Calu3 (cell line): ENCODE measurements at places on chromosomes 13 and 19. TPM values are rescaled to one million over a fixed set of nuclear protein-coding genes. Genes with fewer than 3 reads are reported as not detected.

GRCh38 chr19:39223703-39224279, 19.7 kb upstream of the SYCN start:
- H3K36me3 ChIP-seq, result no peaks in the 10 kb centered on the region
- peaks cover 70% of the 10 kb centered on the region for H3K27me3 ChIP-seq
- H3K4me1 ChIP-seq, result no peaks in the 10 kb centered on the region
- H3K4me3 ChIP-seq, result no peak overlapping the region
- DNase-seq, result peak; percentile 38
- H3K27ac ChIP-seq, result no peak overlapping the region

DNA sequence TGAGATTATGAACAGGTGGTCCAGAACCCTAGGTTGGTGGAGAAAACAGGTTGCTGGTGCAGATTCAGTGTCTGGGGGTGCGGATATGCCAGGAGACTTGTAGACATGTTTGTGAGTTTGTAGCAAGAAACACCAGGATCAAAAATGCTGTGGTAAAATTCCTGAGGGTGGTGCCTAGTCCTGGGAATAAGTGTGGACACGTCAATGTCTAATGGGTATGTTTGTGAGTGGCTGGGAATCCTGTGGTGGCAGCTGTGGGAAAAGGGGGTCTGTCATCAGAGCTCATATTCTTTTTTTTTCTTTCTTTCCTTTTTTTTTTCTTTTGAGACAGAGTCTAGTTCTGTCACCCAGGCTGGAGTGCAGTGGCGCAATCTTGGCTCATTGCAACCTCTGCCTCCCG, 7.2 kb downstream of the ZNF708 start:
- peaks cover 7% of the 10 kb centered on the region for H3K36me3 ChIP-seq
- H3K27ac ChIP-seq, result no peak overlapping the region
- no peaks in the 10 kb centered on the region for H3K4me1 ChIP-seq
- no peak overlapping the region for H3K4me3 ChIP-seq
- DNase-seq, result no peak
- no peaks in the 10 kb centered on the region for H3K27me3 ChIP-seq

GRCh38 chr13:31334547-31334946, 134.8 kb downstream of the B3GLCT start:
- H3K36me3 ChIP-seq, result no peaks in the 10 kb centered on the region
- H3K27me3 ChIP-seq, result no peaks in the 10 kb centered on the region
- DNase-seq, result no peak
- H3K4me3 ChIP-seq, result no peak overlapping the region
- no peak overlapping the region for H3K27ac ChIP-seq
- no peaks in the 10 kb centered on the region for H3K4me1 ChIP-seq

DNA sequence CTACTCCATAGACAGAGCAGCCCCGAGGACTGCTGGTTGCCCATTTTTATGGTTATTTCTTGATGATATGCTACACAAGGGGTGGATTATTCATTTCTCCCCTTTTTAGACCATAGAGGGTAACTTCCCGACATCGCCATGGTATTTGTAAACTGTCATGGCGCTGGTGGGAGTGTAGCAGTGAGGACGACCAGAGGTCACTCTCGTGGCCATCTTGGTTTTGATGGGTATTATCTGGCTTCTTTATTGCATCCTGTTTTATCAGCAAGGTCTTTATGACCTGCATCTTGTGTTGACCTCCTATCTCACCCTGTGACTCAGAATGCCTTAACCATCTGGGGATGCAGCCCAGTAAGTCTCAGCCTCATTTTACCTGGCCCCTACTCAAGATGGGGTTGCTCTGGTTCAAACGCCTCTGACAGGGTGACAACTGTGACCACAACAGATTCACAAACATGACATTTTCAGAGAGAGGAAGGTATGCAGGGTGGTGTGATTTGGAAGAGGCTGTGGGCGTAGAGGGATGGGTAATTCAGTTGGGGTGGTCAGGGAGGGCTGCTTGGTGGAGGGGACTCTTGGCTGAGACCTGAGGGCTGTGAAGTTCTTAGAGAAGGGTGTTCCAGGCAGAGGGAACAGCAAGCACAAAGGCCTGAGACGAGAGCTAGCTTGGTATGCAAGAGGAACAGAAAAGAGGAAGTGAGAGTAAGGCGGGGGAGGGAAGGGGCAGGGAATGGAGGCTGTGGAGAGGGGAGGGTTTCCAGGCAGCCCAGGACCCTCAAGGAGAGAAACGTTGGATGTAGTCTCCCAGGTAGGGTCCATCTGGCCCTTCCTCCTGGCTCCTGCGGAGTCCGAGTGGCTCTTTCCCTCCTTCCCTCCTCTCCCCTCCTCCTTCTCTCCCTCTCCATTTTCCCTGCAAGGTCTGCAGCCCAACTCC, 23.5 kb downstream of the FAM187B start:
- H3K4me3 ChIP-seq, result no peak overlapping the region
- H3K36me3 ChIP-seq, result no peaks in the 10 kb centered on the region

- H3K36me3 ChIP-seq, result peaks cover 37% of the 10 kb centered on the region
- H3K4me3 ChIP-seq, result peak overlapping the region; percentile 76
- H3K4me1 ChIP-seq, result peaks cover 30% of the 10 kb centered on the region
- H3K27me3 ChIP-seq, result no peaks in the 10 kb centered on the region
These were observed 2.1 kb upstream of the FBXO17 start for GRCh38 chr19:38977445-38978325.

DNA sequence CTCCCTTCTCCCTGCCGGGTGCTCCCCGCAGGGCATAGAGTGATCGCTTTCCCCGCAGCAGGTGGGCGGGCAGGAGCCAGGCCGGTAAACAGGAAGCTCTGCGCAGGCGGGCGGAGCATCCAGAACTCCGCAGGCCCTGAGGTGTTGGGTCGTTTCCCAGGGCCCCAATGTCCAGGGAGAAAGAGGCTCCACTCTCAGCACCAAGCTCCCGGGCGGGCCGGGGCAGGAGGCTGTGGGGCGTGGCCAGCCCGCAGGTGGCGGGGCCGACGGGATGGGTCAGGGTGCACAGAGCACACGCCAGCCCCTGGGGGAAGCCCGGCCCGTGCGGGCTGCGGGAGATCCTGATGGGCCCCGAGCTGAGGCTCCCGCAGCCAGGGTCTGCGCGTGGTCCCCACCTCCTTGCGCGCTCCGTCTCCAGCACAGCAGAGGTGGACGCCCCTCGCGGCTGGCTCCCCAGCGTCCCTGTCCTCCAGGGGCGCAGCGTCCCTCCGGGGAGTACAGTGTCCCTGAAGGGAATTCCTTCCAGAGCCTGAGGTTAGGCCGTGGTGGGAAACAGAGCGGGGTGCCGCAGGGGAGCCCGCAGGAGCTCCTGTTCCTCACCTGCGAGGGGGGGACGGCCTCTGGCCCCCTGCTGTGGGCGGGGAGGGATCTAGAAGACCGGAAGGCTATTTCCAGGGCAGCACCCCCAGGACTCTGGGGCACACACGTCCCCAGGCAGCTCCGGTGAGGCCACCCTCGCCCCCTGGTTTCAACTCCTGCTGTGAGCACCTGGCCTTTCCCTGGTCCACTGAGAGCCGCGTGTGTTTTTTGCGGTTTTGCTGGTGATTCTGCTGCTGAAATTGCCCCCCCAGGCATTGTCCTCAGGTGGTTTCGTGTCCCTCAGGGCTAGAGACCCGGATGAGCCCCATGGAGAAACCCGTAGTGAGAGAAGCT, 12.2 kb downstream of the PIP5K1C start:
- no peaks in the 10 kb centered on the region for H3K27me3 ChIP-seq
- no peak overlapping the region for H3K4me3 ChIP-seq
- no peak overlapping the region for H3K27ac ChIP-seq
- H3K4me1 ChIP-seq, result no peaks in the 10 kb centered on the region
- H3K36me3 ChIP-seq, result peaks cover 4% of the 10 kb centered on the region

GRCh38 chr13:111115061-111115964, at the start of gene ARHGEF7:
ARHGEF7 (plus strand) TSS chr13:111115310; CDS start chr13:111115527, 217 bp downstream.
- no peak for DNase-seq
- H3K4me1 ChIP-seq, result no peaks in the 10 kb centered on the region
- no peak within 1 kb of the TSS for H3K27ac ChIP-seq
- peaks cover 57% of the 10 kb centered on the region for H3K27me3 ChIP-seq
- peak within 1 kb of the TSS; percentile 49 for H3K4me3 ChIP-seq
- peaks cover 4% of the 10 kb centered on the region for H3K36me3 ChIP-seq

GRCh38 chr13:100917011-100917410, 242.4 kb upstream of the TMTC4 start:
- H3K36me3 ChIP-seq, result no peaks in the 10 kb centered on the region
- peaks cover 15% of the 10 kb centered on the region for H3K27me3 ChIP-seq
- H3K4me3 ChIP-seq, result no peak overlapping the region
- DNase-seq, result no peak
- H3K27ac ChIP-seq, result no peak overlapping the region
- no peaks in the 10 kb centered on the region for H3K4me1 ChIP-seq

- H3K4me1 ChIP-seq, result peaks cover 55% of the 10 kb centered on the region
These were observed 14.3 kb upstream of the FKRP start for GRCh38 chr19:46731584-46731983.

DNA sequence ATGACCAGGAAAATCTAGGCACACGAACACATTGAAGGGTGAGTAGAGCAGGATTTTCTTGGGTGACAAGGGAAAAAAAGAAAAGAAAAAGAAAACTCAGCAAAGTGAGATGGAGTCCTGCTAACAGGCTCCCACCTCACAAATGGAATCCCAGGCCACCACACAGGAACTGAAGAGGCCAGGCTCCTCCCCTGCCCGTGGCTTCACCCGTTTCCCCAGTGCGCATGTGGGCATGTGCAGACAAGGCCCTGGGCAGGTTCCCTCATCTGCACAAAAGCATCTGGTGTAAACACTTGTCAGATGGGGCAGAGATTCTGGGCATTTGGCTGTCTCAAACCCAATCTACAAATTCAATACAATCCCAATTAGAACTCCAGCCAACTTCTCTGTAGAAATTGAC, 24.5 kb downstream of the CFAP97D2 start:
- no peak for DNase-seq
- H3K27ac ChIP-seq, result no peak overlapping the region
- H3K36me3 ChIP-seq, result no peaks in the 10 kb centered on the region
- H3K4me3 ChIP-seq, result no peak overlapping the region
- H3K4me1 ChIP-seq, result no peaks in the 10 kb centered on the region

DNA sequence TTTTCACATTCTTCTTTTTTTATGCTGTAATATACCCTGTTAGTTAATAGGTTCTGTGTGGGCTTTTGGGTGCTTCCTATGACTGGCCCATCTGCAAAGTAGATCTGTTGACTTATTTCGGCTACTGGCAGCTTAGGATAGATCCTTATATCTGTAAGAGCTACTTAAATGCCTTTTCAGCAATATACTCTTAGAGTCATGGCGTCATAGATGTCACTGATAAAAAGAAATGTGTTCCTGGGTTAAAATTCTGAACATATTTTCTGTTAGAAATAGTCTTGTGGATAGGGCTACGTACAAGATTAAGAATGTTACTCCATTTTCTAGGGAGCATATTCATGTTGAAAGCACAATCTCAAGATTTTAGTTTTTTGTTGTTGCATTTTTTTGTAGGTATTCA, 4.7 kb downstream of the AKAP11 start:
- no peak overlapping the region for H3K4me3 ChIP-seq
- no peak for DNase-seq
- H3K27ac ChIP-seq, result no peak overlapping the region
- H3K27me3 ChIP-seq, result no peaks in the 10 kb centered on the region

- H3K27ac ChIP-seq, result no peak overlapping the region
- no peaks in the 10 kb centered on the region for H3K36me3 ChIP-seq
- H3K27me3 ChIP-seq, result peaks cover 12% of the 10 kb centered on the region
- DNase-seq, result no peak
- no peaks in the 10 kb centered on the region for H3K4me1 ChIP-seq
These were observed 278.0 kb downstream of the FGF9 start for GRCh38 chr13:21948769-21949474.

DNA sequence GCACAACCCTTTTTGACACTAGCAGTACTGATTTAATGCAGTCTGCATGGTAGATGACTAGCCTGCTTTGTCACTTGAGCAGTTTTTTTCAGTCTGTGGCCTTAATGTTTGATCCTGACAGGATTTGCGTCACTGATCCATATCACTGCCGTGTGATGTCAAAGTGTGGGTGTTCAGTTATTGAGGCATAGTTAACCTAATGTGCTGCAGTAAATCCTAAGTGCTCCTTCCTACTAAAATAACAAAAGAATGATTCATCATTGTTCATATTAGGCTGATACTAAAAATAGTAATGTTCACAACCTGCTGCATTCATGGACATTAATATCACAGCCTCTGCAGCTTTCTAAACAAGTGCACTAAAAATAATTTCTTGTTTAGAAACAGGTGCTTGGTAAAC, 121.9 kb upstream of the MLNR start:
- DNase-seq, result peak; percentile 37
- no peaks in the 10 kb centered on the region for H3K36me3 ChIP-seq
- H3K27me3 ChIP-seq, result no peaks in the 10 kb centered on the region
- peaks cover 33% of the 10 kb centered on the region for H3K4me1 ChIP-seq
- peak overlapping the region; percentile 58 for H3K27ac ChIP-seq
- H3K4me3 ChIP-seq, result no peak overlapping the region

The ZNF841 gene
- 37.6 and 39.8 TPM in 2 replicates for total RNA-seq

The NLRP4 gene
- total RNA-seq, result not detected in 2 replicates

The GTF2F1 gene
- 39.2 and 40.9 TPM in 2 replicates for total RNA-seq

The SOX1 gene
- not detected in 2 replicates for total RNA-seq

The PCDH20 gene
- not detected in 2 replicates for total RNA-seq

The GATAD2A gene
- total RNA-seq, result 79.8 and 83.7 TPM in 2 replicates

The PGLYRP2 gene
- total RNA-seq, result not detected in 2 replicates
